ENCODE measurements at places on chromosomes 11 and 22. TPM values are rescaled to one million over a fixed set of nuclear protein-coding genes. Genes with fewer than 3 reads are reported as not detected.

Gene TRMT2A
- total RNA-seq = 35.9 TPM

Gene OR5B21
- total RNA-seq = not detected

Gene MPPED2
- 4.6 TPM for total RNA-seq

Gene TCN1
- total RNA-seq = not detected

Gene PRAME
- not detected for total RNA-seq

Gene TMEM191C
- 5.1 TPM for total RNA-seq

Gene IL17REL
- total RNA-seq = not detected

Gene FAM83F
- total RNA-seq = 0.19 TPM

- no peak for DNase-seq
These were observed 11.3 kb downstream of the ANKK1 start for GRCh38 chr11:113398669-113399430.

DNA sequence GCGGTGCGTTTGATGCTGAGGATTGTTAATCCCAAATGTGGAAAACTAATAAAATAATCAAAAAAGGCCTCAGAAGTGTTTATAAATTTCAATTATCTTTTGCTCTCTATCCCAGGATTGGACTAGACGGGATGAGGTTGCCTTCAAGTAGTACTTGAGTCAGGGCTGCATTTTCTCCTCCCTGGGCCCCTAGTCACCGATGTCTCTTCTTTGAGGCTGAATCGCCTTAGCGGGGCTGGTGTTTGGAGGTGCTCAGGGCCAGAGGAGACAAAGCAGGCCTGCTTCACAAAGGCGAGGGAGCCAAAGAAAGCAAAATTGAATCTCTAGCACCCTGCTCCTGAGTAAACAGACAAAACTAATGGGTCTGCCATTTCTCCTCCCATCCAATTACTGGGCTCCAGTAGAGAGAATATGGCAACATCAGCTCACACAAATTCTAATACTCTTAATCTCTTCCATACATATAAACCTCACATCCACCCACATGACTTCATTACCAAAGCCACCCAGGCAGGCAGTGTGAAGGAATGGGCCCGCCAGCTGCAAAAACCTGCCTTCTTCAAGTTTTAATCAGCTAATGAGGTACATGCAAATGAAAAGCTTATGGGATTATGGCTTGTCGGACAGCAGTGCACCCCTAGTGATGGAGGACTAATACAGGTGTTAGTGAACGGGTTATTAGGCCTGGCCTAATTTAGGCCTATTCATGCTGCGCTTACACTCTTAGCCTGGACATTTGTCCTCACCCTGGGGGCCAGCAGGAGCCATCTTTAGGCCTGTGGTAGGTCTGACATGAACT is 52.7 kb upstream of the HTATIP2 start:
- no peak for DNase-seq

GRCh38 chr11:118047749-118048148 is 29.1 kb upstream of the TMPRSS4 start:
- peak; percentile 91 for DNase-seq

DNA sequence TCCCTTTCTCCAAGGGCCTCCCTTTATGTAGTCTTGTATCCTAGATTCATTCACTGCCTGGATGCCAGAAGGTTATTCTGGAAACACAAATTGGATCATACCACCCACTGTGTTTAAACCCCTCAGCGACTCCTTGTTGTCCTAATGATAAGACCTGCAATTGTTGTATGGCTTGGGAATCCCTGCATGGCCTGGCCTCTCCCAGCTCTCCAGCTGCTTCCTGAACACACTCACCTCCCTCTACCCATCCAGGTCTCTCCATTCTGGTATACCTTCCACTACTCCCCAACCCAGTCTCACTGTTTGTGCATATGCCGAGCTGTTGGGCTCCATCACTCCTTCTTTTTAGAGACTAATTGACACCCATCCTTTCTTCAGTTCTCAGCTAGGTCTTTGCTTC is 124.3 kb upstream of the ALX4 start:
- DNase-seq = no peak

GRCh38 chr22:35378621-35379020 is 2.3 kb upstream of the HMOX1 start:
- no peak for DNase-seq

DNA sequence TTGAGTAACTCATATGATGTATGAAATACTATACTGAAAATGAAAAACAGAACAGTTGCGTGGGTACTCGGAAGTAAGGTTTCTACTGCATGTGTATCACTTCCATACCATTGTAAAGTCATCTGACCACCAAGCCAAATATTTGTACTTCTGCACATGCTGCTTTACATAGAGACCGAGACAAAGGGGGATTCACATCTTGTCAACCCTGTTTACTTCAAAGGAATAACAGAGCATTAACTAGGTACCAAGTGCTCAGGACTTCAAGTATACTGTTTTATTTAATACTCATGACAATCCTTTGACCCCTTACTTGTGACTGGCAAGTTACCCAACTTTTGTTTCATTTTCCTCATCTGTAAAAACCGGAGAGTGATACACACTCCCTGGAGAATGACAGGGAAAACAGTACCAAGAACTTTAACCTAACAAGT is 9.9 kb downstream of the MAPK1 start:
- DNase-seq = no peak

GRCh38 chr11:32316858-32317642 is 118.3 kb downstream of the WT1 start:
- DNase-seq = no peak

- peak; percentile 90 for DNase-seq
These were observed 53.2 kb upstream of the AMPD3 start for GRCh38 chr11:10401696-10402392.

- DNase-seq = no peak
These were observed 1561.0 kb upstream of the RAG2 start for GRCh38 chr11:38159038-38159437.

DNA sequence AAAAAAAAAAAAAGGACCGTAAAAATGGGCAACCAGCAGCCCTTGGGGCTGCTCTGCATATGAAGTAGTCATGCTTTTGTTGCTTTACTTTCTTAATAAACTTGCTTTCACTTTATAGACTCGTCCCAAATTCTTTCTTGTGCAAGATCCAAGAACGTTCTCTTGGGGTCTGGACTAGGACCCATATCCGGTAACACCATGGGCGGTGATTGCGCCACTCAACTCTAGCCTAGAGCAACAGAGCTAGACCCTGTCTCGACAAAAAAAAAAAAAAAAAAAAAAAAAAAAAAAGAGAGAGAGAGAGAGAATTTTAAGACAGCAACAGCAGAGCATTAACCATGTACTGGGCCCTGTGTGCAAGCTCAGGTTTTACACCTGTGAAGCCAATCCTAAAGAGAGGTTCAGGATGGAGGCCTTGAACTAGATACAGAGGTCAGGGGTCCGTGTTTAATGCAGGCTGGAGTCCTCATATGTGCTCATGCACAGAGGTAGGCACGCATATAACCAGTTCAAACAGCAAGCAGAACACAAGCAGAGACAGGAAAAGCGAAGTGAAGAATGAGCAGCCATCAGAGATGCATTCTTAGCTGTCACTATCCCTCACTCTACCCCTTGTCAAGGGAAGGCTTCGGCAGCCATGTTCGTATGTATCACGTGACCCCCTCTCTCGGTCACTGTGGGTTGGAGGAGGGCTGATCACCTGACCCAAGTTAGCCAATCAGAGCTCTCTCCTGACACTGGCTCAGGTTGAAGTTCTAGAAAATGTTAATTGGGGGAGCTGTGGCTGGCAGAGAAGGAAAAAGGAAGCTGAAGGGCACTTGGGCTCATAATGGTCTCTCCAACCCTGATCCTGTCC is 16.7 kb upstream of the SYT12 start:
- DNase-seq = no peak

- no peak for DNase-seq
These were observed 50.5 kb downstream of the RAB30 start for GRCh38 chr11:83020942-83021779.

DNA sequence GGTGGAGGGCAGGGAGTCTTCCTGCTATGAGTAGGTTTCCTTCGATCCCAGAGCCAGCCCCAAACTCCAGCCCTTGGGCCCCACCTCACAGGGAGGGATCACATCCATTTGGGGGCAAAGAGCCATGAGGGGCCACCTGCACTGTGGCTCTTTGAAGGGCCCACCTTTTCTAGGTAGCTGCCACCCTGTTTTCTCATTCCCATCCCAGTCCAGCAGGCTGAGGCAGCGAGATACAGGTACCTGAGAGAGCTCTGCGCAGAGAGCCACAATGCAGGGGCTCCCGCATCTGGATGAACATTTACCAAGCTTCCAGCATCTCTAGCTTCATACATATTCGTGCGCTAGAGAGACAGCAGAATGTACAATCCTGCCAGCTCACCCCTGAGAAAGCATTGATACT is 16.3 kb downstream of the FXYD6 start:
- DNase-seq = no peak

- DNase-seq = no peak
These were observed 1248.4 kb downstream of the BRD1 start for GRCh38 chr22:48579043-48579927.

DNA sequence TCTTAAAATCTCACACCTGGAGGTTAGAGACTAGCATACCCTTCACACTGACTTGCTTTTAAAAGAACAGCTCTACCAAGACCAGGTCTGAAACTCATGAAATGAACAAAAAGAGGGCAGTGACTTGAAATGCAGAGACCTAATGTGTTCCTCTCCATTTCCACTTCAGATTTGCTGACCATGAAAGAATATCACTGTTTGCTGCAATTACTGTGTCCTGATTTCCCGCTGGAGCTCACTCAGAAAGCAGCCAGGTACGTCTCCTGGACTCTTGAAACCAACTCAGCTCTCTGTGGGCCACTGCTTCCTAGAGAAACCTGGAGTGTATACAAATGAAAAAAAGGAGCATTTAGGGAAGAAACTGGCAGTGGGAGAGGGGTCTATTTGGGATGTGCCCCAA is 39.2 kb downstream of the ARFGAP2 start:
- no peak for DNase-seq

- no peak for DNase-seq
These were observed 45.5 kb upstream of the CRYBB3 start for GRCh38 chr22:25153961-25154666.

DNA sequence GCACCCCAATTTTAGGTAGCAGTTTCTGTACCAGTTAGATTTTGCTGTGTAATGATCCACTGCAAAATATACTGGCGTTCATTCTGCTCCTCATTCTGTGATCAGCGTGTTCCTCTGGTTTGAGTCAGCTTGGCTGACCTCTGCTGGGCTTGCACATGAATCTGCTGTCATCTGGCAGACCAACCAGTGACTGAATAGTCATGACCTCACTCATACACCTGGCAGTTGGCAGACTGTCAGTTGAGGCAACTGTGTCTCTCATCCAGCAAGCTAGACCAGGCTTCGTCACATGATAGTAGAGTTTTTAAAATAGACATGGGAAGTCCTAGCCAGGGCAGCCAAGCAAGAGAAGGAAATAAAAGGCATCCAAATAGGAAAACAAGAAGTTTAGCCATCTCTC is 316.3 kb upstream of the LARGE1 start:
- DNase-seq = no peak

DNA sequence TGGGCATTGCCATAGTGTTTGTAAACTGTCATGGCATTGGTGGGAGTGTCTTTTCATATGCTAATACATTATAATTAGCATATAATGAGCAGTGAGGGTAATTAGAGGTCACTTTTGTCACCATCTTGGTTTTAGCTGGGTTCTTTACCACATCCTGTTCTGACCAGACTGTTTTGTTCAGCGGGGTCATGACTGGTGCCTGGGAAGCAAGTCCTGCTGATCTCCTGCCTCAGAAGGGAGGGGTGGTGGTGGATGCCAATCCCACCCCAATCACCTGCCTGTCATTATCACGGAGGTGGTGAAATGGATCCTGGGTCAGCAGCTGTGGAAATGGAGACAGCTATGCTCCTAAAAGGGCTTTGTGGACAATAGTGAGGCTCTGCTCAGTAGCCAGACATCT is 31.2 kb downstream of the IL18 start:
- DNase-seq = no peak

DNA sequence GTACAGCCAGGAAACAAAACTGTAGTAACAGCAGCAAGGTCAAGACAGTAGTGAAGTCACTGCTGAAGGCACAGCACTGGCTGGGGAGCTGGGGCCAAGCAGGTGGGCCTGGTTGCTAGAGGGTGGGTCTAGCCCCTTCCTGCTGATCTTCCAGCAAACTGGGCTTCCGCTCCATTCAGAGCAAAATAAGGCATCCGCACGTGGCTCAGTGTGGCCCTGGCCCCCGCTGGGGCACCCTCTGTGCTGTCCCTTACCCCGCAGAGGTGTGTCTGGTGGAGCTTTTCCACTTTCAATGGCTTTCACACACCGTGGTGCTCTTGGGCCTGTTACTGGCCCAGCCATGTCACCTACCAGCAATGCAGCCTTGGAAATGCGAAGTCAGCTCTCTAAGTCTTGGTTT is 162.4 kb upstream of the B3GAT1 start:
- DNase-seq = peak; percentile 78

- DNase-seq = no peak
These were observed 20.3 kb downstream of the FLI1 start for GRCh38 chr11:128714123-128714522.

DNA sequence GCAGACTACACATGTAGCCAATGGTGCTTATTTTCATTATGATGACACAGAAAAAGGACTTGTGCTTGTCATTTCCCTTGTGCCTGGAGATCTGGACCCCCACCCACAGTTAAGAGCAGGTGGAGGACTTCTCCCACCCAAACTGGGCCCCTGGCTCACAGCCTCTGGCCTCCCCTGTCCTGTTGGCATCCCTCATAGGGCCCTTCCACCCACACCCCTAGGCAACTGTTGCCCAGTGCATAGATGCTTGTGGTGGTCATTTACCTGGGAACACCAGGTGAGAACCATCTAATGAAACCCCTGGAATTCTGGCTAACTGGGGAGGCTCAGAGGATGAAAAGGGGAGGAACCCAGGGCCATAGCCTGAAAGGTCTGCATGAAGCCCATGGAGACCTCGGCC is 355.9 kb downstream of the BUD13 start:
- DNase-seq = no peak

DNA sequence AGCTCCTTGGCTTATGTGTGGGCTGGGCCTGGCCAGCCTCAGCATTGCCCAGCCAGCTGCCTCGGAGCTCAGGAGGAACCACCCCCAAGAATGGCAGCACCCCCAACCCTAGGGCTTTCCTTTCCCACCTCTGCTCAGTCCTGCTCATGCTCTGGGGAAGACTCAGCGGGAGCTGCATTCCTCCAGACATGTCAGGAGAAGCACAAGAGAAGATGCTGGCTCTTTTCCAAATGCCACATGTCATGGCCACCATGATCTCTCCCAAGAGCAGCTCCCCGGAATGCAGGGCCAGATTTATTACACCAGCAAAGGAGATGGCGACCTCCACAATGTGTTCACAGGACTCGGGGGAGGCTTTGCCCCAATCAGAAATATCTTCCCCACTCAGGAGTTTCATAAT is 143.7 kb downstream of the PKNOX2 start:
- DNase-seq = no peak
